ENCODE measurements at places on chromosomes 12 and 14. TPM values are rescaled to one million over a fixed set of nuclear protein-coding genes. Genes with fewer than 3 reads are reported as not detected.
A peak's percentile ranks its signal among the peaks of the same experiment; 100 is the strongest.

GRCh38 chr12:122276242-122276641 is 9.9 kb upstream of the VPS33A start:
- no peak for DNase-seq

GRCh38 chr12:19115285-19115684 is 14.2 kb upstream of the PLEKHA5 start:
- no peak for DNase-seq

GRCh38 chr12:22755629-22756028 is 130.7 kb downstream of the ETNK1 start:
- no peak for DNase-seq

- peak; percentile 55 for DNase-seq
Observed at GRCh38 chr12:14960548-14961465, 594 bp downstream of the ARHGDIB start.

DIO3 gene
- 0.03 TPM for total RNA-seq

- no peak for DNase-seq
Observed at GRCh38 chr14:100828031-100828769, 2.3 kb downstream of the MEG3 start.

DNA sequence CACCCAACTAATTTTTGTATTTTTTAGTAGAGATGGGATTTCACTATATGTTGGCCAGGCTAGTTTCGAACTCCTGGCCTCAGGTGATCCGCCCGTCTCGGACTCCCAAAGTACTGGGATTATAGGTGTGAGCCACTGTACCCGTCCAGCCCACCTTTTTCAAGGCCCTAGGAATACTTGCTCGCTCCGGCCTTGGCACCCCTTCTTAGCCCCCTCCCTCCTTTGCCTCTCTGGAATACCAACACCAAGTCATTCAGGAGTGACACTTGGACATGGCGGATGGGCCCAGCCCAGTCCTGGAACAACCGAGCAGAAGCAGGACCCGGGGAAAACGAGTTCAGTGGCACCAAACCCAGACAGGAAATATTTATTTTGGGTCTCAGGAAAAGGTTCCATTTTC is 29.1 kb downstream of the PLEKHG3 start:
- DNase-seq, result no peak

DNA sequence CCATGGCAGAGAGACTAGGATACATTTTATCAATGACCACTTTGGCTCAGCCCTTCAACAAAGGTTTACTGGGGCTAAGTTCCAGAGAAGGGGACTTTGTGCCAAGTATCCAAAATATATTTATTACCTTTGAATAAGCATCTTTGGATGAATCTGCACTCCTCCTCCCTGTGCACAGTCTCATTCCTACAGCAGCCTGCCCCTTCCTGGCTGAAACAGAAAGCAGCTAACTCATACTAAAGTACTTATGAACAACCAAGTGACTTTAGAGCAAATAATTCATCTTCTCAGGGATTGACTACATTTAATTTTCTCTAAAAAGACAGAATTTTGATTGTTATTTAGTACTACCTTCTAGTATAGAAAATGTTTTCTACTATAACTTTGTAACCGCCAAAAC is 47.8 kb upstream of the ETV6 start:
- no peak for DNase-seq

GRCh38 chr12:42865282-42865681 is 275.7 kb upstream of the PRICKLE1 start:
- peak; percentile 18 for DNase-seq

DNA sequence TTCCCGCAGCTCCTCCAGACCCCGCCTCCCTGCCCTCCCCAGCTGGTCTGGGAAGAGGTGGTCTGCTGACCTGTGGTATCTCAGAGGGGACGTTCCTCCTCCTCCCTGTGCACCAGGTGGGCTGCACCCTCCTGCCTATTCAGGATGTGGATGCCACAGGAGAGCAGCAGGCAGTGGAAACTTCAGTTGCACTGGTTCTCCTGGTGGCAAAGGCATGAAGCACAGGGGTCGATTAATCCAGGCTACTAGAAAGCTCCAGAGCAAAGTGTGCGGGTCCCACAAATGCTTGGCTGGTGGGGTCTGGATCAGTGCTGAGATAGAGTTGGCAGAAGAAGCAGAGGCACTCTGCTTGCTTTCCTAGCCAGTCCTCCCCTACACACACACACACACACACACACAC is 197.0 kb downstream of the SLC41A2 start:
- no peak for DNase-seq

ZCCHC8 gene
- 12.8 TPM for total RNA-seq

DNA sequence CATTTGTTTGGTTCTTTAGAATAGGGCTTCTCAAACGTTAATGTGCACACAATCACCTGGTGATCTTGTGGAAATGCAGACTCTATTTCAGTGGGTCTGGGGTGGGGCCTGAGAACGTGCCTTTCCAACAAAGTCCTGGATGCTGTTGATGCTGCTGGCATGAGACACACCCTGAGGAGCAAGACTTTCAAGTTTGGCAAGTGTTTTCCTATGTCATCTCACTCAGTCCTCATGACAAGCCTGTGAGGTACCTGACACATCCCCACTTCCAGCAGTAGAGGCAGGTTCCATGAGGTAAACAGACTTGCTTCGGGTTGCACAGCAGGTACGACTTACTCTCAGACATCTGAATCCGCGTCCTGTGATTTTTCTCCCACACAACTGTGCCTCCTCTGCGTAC is 147.1 kb downstream of the MYRFL start:
- DNase-seq, result no peak

DNA sequence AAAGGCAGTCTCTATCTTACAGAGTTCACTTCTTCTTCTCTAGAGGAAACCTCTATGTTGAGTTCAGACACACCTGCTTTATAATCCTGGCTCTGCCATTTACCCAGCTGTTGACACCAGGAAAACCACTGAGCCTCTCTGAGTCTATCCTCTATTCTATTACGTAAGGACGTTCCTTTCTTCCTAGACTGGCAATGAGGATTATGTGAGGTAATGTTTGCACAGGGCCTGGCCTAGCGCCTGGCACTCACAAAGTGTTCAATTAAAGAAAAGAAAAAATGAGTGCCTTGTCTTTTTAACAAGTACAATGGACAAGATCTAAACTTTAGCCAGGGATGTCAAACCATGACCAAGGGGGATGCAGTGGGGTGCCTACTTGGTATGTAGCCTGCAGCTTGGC is 641.9 kb upstream of the TBX3 start:
- DNase-seq, result no peak

LRCOL1 gene
- total RNA-seq, result not detected

DNA sequence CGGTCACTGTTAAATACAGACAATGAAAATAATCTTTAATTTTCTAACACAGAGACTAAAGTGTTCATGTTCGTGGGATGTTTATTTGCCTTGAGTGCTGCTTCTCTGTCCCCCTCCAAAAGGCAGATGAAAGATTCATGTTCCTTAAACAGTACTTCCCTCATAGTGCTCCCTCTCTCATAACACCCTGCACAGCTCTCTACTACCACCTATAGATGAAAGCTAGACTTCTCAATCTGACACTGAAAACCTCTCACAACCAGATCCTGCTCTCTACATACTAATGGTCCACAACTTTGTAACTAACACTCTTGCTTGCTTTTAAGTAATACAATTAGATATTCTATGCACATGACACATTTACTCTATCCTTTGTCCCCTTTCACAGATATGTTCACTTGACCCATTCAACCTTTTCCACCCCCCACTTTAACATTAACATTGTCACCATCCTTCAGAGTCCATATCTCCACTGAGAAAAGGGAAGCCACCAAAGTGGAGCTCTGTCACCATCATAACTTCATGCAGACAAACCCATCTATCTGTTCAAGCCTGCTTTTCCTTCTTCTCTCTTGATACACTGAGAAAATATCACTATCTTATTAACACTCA is 266.4 kb upstream of the USP15 start:
- peak; percentile 51 for DNase-seq

- DNase-seq, result no peak
Observed at GRCh38 chr12:104656383-104656782, 199.6 kb downstream of the CHST11 start.

PAX9 gene
- total RNA-seq, result 2.7 TPM

ASIC1 gene
- 6.7 TPM for total RNA-seq

GRCh38 chr14:74517731-74518130 is 24.2 kb downstream of the ISCA2 start:
- no peak for DNase-seq
